ENCODE measurements at places on chromosomes 12 and 14. TPM values are rescaled to one million over a fixed set of nuclear protein-coding genes. Genes with fewer than 3 reads are reported as not detected.

The DTX3 gene
- 81.7 TPM for total RNA-seq

The FBLN5 gene
- total RNA-seq = 1.6 TPM

The GALNT8 gene
- 63.5 TPM for total RNA-seq

The PRH2 gene
- 2.8 TPM for total RNA-seq

The NAA30 gene
- 48.5 TPM for total RNA-seq

The ACOT6 gene
- total RNA-seq = not detected

The SPRING1 gene
- total RNA-seq = 22.2 TPM

The CHGA gene
- 51.6 TPM for total RNA-seq
